ENCODE measurements at places on chromosomes 2 and 18.

DNA sequence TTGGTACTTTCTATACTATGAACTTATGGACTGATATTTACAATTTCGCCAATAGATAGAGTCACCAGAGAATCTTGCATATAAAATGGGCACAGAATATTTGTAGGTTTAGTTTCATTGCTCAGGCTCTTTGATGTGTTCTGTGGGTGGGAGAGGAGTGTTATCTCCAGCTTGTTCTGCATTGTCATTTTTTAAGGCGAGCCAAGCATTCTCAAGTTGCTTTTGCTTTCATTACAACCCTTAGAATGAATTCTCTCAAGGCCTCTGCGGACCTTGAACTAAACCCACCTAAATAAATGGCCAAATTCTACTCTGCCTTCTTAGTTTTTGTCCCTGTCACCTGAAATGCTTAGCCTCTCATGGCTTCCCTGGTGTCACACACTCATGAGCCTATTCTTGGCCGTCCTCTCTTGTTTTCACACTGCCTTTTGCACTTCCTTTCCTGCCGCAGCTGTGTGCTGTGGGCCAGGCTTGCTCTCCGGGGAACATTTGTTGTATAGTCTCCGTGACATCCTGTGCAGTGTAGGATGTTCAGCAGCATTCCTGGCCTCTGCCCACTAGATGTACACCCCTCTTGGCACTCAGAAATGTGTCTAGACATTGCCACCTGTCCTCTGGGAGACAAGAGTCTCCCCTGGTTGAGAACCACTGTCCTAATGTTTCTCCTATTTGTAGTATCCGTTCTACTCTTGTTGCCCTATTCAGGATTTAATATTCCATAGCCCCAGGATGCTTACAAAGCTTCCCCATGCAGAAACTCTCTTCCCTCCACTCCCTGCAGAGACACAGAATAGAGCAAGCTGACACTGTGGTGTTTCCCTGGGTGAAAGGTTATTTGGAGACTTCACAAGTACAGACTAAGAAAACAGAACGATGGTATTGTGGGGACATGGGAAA, 255.6 kb downstream of the PTPRM start:
- DNase-seq, result no peak

GRCh38 chr2:10174173-10174572, 51.6 kb downstream of the RRM2 start:
- no peak for DNase-seq

DNA sequence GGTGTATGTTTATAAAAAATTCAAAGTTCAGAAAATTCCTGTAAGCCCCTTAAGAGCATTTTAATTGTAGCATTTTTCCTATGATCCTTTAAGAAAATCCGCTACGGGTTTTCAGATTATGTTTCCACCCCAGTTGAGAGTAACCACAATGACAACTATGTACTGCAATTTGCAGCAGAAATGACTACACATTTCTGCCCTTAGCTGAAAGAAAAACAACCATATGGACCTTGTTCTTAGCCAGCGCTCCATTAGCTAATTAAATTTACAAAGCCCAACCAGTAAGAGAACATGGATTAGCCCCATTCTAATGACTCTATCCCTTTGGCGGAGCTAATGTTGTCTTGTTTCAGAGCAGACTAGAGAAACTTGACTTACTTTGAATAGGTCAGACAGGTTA, 247.6 kb downstream of the SLC8A1 start:
- DNase-seq, result no peak

DNA sequence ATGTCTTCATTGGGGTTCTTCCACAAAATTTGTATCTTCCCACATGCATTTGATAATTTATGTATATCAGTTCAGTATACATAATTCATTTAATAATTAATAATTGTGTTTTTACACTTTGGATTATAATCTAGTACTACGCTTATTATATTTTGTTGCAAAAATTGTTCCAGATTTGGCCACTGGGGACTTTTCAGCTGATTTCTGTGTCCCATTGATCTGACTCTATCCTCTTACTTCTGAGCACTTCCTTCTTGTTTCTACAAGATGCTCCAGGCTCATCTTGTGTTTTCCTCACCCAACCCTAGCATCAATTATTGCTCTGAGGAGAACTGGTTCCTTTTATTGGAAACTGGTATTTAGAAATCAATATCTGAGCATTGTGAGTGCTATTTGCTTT, 215.3 kb upstream of the CDH19 start:
- DNase-seq, result no peak

GRCh38 chr2:75238670-75239330, 39.5 kb upstream of the TACR1 start:
- DNase-seq, result no peak

GRCh38 chr2:68463287-68463877, 3.7 kb downstream of the FBXO48 start:
- no peak for DNase-seq

GRCh38 chr2:126884861-126885750, 13.6 kb upstream of the TEX51 start:
- no peak for DNase-seq

DNA sequence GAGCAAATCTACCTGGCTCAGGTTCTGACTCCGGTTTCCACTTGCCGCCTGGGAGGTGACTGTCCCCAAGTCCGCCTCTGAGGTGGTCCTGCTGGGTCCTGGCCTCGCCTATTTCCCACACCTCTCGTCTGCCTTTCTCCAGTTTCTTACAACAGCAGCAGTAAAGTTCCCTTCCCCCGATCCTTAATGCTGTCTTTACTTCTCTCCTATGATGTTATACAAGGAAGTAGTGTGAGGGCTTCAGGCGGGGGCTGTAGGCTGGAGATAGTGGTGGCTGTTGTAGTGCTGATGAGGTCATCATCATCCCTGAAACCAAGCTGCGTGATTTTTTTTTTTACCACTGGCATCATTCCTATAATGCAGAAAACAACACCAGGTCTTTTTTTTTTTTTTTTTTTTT, 18.9 kb downstream of the TGIF1 start:
- no peak for DNase-seq

DNA sequence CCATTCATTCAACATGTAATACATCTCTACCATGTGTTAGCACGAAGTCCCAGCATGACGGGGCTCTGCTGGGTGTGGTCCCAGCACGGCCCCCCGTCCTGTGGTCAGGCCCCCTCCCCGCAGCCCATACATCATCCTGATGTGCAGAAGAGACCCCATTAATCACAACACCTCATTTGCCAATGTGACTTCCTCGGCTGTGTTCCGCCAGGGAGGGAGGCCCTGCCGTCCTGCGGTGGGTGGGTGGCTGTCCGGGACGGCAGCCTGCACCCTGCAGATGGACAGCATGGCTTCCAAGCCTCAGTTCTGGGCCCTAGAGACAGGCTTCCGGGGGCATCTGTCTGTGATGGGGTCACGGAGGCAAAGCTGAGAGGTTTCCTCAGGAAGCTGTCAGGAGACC, 254.0 kb downstream of the CYP26B1 start:
- no peak for DNase-seq

Measured in stimulated activated CD4-positive, alpha-beta T cell treated with anti-CD3 and anti-CD28 coated beads, Interleukin-2, amount 100 ng/mL, for 4 hours (primary cell).